ENCODE measurements at places on chromosomes 3 and 15. TPM values are rescaled to one million over a fixed set of nuclear protein-coding genes. Genes with fewer than 3 reads are reported as not detected.
A peak's percentile ranks its signal among the peaks of the same experiment; 100 is the strongest.

DNA sequence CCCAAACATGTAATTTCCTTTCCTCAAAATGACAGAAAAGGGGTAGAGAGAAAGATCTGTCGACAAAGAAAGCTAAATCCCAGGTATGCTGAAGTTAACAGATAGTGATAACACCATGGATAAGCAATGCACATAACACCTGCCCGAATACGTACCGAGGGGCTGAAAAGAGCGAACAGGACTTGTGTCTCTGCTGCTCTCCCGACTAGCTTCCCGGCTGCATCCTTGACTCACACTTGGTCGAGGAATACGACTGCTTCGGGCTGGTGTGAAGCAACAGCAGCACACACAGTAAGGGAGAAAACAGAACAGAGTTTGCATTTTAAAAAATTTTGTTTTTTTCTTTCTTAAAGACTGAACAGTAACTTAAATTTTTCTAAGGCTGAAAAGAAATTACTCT lies 136.4 kb downstream of the CLASP2 start:
- no peak for DNase-seq

GRCh38 chr15:81087066-81087465 lies 47.0 kb upstream of the CFAP161 start:
- no peak for DNase-seq

- DNase-seq = peak; percentile 75
Observed at GRCh38 chr15:63256433-63257274, 20.8 kb upstream of the APH1B start.

DNA sequence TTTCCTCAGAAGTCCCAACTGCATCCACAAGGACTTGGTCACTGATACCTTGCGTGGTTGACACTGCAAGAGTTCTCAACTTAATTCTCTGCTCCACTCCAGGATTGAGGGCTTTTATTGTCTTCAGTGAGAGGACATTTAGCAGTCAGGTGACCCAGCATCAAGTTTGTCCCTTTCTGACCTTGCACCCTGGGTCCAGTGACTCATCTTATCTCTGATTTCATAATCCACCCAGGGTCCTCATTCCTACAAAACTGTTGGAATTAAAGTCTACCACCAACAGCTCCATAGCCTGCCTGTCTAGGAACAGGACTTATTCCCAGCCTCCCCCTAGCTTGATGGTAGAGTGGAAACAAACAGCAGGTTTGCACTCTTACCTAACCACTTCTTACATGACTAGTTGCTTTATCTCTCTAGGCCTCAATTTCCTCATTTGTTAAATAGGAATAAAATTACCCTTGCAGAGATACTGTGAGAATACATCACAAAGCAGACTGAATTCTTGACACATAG lies 151.3 kb upstream of the LPP start:
- no peak for DNase-seq

GRCh38 chr3:133965013-133965570 lies 64.6 kb downstream of the SLCO2A1 start:
- peak; percentile 92 for DNase-seq

- no peak for DNase-seq
Observed at GRCh38 chr3:196620161-196620604, 19.3 kb upstream of the NRROS start.

DNA sequence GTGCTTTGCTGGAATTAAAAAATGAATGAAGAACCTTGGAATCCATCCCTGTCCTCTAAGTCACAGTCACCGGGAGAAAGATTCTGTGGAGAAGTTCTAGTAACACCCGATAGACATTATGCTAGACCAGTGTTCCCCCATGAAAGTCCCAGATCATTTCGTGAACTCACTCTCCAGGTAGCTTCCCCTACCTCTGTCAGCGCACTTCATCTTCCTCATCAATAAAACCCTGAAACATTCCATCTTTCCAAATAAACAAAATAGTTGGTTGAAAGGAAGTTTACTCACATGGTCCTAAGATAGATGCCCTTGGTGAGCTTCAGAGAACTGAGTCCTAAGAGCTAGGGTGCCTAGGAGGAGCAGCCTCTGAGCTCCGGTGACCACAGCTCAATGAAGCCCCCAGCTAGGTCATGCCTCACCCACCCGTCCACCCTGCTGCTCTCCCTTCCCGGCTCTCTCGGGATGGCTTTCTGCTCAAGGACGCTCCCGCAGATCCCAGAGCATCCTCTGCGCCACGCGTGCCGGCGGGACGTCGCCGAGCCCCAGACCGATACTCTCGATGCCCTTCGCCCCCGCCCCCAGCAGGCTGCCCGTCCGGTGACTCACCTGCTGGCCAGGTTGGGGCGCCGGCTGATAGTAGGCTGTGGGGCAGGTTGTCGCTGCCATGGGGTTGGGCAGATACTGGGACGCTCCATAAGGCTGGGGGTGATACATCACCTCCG lies 776 bp downstream of the VGLL3 start:
- no peak for DNase-seq

- DNase-seq = no peak
Observed at GRCh38 chr3:150682824-150683223, 20.9 kb downstream of the ERICH6 start.

- no peak for DNase-seq
Observed at GRCh38 chr3:30282154-30282696, 324.2 kb upstream of the TGFBR2 start.

DNA sequence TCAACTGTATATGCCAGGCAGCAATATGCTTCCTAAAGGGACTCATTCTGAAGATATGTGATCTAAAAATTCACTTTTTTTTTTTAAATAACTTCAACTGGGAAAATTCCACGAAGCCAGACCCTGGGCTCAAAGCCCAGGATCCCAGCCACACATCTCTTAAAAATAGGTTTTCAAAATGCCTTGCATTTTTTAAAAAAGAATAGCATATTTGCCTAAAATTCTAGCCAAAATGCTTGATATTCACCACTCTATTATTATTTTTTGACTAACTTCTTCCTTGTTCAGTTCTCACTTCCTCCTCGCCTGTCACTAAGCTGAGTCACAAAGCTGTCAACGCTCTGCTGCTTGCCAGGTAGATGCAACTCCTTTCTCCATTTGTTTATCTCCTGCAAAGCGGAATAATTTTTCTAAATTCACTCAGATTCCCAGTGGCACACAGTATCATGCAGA lies 28.0 kb upstream of the VGLL4 start:
- DNase-seq = peak; percentile 90

GRCh38 chr15:58307313-58307961 lies 124.4 kb upstream of the LIPC start:
- DNase-seq = no peak

- no peak for DNase-seq
Observed at GRCh38 chr3:18546632-18547031, 121.5 kb upstream of the SATB1 start.

- DNase-seq = no peak
Observed at GRCh38 chr3:18579661-18580060, 154.5 kb upstream of the SATB1 start.

DNA sequence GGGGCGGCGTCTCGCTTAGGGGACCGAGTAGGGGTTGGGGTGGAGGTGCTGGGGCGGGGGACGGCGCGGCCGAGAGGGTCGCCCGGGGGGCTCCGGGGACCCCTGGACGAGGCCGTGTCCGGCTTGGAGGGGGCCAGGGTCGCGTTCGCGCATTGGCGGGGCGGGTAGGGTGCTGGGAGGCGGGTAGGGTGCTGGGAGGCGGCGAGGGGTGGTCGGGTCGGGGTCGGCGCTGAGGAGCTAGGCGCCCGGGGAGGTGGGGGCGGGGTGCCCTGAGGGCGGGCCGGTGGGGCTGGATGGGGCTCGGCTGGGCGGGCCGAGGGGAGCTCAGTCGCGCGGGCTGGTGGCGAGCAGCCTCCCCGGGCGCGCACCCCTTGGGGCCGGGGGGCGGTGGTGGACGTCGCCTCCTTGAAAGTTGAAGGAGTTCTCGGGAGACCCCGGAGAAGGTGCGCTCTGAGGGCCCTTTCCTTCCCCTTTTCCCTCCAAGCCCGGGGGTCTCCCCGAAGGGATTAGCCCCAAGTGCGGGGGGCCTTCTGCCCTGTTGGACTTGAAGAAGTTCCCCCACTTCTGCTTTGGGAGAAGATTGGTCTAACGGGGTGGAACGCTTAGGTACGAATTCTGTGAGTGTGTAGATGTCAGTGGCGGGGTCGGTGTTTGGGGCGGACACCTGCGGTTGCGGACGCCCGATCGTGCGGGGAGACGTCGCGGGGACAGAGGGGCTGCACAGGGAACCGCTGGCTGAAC lies 543 bp downstream of the MEF2A start:
- no peak for DNase-seq

DNA sequence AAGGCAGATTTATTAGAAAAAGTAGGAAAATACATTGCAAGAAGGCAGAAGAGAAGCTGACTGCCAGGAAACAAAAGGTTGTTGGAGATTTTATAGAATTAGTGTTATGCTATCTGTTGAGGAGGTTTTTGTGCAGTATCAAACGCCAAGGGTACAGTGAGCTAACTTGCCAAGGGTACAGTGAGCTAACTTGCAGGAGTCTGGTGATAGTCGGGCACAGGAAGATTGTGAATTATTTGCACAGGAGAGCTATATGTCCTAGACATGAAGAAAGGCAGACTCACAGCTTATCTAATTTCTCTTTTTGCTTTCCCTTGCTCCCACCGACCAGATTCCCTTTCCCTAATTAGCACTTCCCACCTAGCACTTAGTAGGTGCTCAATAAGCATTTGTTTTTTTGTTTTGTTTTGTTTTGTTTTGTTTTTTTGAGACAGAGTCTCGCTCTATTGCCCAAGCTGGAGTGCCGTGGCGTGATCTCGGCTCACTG lies 2.7 kb upstream of the CSK start:
- no peak for DNase-seq

Gene SCN11A
- total RNA-seq = 0.13 TPM

Gene RLBP1
- not detected for total RNA-seq

Gene NRROS
- 6.3 TPM for total RNA-seq

Gene GOLGA6L7
- not detected for total RNA-seq

Gene SLCO3A1
- total RNA-seq = 1.8 TPM

Gene RCN2
- 42.0 TPM for total RNA-seq

Gene LSAMP
- not detected for total RNA-seq

Gene DUOX1
- total RNA-seq = not detected

All from dermis microvascular lymphatic vessel endothelial cell (primary cell).